ENCODE measurements at places on chromosomes 2 and 18.

- DNase-seq, result no peak
These were observed 135.8 kb downstream of the CABLES1 start for GRCh38 chr18:23270986-23271680.

GRCh38 chr2:16091576-16092282 is 151.4 kb downstream of the MYCN start:
- no peak for DNase-seq

DNA sequence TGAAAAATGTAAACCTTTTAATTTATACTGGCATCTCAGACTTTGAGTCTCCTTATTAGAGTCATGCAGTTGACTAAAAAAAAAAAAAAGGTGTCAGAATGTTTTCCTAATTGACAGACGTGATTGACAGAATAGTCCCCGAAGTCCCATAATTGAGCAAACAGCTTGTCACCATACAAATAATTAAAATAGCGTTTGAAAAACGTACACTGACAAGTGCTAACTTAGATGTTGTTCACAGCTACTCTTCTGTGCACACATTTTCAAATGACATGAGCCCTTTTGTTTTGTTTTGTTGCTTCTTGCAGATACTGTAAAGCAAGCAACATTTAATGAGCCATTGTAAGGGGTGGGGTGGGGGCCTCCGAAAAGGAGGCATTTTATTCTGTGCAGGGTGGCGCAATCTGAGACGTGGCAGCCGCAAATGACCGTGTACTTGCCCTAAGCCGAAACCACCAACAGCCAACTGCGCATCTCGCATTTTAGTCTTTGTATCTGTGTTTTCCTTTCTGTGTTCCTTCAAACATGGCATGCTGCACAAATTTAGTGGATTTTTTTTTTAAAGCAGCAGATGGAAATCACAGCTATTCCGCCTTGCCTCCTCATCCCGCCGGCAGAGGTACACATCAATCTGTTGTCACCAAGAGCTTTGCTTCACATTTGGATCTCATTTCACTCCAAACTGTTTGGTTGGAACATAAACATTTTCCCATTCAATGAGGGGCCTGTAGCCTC is 52.4 kb downstream of the LPIN1 start:
- no peak for DNase-seq

DNA sequence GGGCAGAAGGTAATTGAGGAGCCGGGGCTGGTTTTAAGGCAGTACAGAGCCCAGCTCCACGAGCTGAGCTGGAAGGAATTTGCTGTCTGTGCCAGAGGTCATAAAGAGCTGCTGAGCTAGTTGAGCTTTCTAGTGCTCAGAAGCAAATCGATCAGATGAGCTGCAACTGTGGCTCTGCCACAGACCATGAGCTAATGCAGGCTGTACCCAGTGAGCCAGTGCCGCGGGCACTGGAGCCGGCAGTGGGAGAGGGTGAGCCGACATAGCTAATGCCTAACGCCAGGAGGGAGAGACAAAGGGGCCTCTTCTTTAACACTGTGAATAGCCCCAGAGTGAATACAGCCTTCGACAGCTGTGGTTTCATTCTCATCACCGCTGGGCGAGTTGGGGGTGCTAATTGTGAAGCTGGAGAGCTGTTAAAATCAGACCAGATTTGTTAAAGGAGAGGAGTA is 410.1 kb upstream of the TCF4 start:
- no peak for DNase-seq

- DNase-seq, result no peak
These were observed 49.7 kb downstream of the MTA3 start for GRCh38 chr2:42618116-42618515.

GRCh38 chr2:212237350-212238095 is 301.1 kb downstream of the ERBB4 start:
- DNase-seq, result no peak

- no peak for DNase-seq
These were observed 10.3 kb upstream of the PAPOLG start for GRCh38 chr2:60745761-60746160.

GRCh38 chr2:60934165-60934722 is 52.9 kb downstream of the REL start:
- no peak for DNase-seq

- no peak for DNase-seq
These were observed 225.5 kb downstream of the DYSF start for GRCh38 chr2:71678874-71679273.

DNA sequence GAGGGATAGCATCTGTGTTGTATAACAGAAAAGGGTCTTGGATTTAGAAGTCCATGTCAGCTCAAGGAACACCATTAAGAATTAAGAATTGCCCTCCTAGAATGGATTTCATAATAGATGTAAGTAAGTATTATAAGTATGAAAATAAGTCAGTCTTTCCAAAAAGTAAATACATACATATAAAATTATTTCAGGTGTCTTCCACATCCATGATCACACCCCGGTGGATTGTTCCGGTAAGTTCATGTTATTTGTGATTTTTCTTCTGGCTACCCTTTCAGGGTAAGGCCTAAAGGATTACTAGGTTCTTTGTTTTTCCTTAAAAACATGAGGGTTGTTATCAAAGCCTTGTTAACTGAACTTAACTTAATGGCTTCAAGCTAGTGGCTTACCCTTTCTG is 55.9 kb downstream of the TMEM185B start:
- no peak for DNase-seq

GRCh38 chr2:216881411-216881810 is 21.5 kb upstream of the TNP1 start:
- DNase-seq, result no peak

- no peak for DNase-seq
These were observed 1887.8 kb upstream of the CELF4 start for GRCh38 chr18:39453356-39453755.

GRCh38 chr2:56474412-56475158 is 290.8 kb downstream of the CCDC85A start:
- no peak for DNase-seq

GRCh38 chr2:218260742-218261422 is at the start of gene GPBAR1:
TSS of gene GPBAR1 (plus strand) at chr2:218261015. CDS start at chr2:218262725, 1,710 bp downstream.
- DNase-seq, result no peak

GRCh38 chr2:173891315-173892037 is 73.7 kb downstream of the SP3 start:
- no peak for DNase-seq

DNA sequence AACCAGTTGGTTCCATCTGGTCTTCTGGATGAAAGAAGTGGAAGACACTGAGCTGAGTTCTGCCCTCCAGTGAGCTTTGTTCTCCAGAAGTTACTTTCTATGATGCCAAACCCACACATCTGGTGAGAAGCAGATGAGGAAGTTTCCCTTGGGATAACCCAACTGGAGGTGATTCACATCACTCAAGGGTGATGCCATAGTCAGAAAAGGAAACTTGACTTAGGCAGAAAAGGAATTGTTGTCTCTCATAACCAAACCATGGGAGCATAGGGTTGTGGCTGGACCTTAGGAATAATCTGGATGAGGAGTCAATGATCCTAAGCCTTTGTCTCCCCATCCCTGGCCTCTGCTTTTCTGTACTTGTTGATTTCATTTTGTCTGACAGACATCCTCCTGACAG is 43.7 kb downstream of the CDC42EP3 start:
- DNase-seq, result no peak

DNA sequence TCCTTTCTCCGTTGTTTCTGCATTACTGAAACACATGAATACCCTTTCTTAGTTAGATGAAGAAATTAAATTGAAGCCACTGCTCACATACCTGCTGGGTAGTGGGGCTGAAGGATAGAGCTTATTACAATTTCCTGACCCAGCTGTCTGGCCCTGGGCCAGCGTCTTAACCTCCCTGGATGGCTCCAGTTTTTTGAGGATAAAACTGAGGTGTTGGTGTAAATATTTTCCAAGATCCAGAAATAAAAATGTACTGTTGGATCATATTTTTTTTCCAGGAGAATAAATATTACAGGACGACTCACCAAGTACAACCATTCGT is 3.5 kb downstream of the RNF144A start:
- DNase-seq, result no peak

DNA sequence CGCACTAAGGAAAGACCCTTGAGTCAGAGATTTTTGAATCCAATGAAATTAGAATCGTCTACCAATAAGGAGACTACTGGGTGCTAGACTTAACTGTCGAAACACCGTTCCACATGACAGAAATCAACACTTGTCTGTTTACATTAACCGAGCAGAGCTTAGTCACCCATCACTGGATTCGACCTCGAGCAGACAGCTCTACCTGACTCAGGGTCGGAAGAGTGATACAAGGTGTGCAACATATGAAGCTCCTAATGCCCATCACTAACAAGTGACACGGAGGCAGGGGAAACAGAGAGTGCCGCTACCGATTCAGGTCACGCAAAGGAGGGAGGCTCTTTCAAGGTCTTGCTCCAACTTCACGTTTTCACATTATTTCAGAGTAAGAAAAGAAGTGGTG is 54.2 kb upstream of the FZD5 start:
- DNase-seq, result no peak

DNA sequence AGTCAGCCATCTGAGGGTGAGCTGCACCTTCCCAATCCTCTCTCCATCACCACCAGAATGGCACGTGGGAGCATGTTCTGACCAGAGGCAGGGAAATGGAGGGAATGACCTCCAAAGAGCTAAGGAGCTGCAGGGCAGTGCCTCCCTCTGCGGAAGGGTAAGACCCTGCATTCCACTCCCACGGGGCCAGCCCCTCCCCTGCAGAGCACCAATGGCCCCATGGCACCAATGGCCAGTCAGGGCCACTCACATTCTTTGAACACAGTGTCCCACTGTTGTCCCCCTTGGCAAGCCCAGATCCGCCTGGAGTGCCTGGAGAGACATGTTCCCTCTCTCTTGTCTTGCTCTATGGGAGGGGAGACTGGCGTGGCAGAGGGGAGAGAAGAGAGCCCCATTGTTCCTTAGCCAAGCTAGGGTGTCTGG is 164.4 kb downstream of the TNS1 start:
- no peak for DNase-seq

GRCh38 chr2:213281156-213281555 is 3.1 kb upstream of the SPAG16 start:
- no peak for DNase-seq

DNA sequence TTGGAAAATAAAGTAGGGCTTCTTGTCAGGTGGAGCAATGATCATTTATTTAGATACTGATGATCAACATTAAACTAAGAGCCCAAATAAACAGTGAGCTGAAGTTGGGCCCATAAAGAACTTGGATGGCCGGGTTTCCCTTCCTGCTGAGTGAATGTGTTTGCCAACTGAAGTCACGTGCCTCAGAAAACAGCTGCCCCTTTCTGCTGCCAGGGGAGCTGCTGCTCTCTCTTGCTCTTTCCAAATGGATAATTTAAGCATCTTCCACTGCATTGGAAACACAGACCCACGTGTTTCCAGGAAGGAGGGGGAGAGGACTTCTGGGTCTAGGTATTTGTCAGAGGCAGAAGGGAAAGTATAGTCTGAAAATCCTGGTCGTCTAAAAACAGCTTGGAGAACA is 22.9 kb upstream of the NCKAP5 start:
- DNase-seq, result no peak

DNA sequence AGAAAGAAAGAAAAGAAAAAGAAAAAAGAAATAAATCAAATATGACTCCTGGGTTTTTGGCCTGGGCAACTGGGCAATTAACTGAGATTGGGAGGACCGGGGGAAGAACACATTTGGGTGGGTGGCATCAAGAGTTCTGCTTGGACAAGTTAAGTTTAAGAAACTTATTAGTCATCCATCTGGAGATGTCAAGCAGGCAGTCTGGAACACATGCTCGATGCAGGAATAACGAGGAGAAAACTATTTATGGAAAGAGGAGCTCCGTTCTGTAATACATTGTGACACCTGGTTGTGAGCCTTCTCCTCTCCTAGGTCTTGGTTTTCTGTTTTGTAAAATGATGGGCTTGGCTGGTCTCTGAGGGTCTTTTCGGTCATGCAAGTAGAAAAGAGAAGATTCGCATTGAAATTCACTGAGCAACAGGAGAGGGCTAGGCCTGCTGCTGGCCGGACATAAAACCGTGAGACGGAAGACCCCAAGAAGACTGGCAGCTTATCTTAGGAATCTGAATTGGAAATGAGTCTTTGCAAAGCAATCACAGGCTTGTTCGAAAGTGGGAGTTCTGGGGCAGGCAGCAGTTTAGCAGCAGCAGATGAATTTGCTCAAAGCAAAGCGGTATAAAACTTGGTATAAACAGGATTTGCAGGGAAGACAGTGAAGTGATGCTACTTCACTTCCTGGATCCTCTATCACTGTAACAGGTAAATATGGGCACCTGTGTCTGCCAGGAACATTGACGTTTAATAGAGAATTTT is 51.4 kb downstream of the E2F6 start:
- no peak for DNase-seq

GRCh38 chr18:56999823-57000222 is 147.1 kb upstream of the BOD1L2 start:
- DNase-seq, result no peak

DNA sequence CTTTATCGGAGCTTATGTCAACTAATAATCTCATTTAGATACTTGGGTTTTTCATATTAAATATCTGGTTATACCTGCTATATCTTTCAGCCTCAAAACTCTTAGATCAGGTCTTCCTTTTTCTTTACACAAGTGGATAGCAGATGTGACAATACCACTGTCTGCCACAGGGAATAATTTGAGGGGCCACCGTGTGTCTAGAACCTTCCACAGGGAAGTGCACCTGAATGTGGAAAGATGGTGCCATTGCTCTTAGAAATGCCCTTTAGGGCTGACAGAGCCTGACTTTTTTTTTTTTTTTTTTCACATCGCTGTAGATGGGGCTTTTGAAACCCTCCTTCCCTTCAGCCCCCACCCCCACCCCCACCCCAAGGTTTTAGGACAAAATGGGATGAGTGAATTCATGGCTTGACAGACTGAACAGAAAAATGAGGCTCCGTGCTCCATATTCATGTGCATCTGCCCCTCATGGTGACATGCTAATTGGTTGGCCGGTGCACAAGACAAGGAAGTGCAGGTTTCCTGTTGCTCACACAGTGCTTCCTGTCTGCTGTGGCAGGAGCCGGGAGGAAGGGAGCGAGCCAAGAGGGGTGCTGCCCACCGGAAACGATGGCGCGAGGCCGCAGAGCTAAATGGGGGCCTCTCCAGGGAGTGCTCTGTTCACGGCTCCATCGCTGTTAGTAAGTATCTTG is 246.0 kb downstream of the LDLRAD4 start:
- peak; percentile 71 for DNase-seq

GRCh38 chr18:69948256-69948655 is 583 bp upstream of the CD226 start:
- DNase-seq, result no peak

DNA sequence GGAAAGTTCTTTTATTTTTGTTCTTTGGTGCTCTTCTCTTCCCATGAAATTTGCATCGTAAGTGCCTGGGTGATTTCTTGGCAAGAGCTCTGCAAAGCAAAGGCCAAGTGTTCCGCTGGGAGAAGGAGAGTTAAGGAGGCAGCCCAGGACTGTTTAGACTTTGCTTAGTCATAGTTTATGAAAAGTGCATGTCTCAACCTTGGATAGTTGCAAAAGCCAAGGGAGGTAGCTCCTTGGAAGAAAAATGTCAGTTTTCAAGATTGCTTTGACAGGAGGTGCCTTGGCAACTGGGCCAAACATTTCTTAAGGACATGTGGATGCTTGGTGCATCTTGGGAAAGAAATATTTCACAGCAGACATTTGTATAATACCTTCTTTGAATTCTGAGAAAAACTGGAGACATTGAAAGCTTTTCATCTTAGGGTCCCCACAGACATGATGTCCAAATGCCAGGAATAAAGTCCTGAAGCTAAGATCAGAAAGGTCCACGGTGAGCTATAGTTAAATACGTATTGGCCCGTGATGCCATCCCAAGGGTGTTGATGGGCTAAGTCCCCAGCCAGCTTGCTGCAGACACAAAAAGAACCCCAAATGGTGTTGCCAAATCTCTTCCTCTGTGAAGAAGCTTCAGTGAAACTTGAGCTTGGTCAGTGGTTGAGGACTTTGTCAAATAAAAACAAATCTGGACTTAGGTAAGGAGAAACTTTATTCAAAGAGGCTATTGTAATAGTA is 96.3 kb upstream of the THUMPD2 start:
- no peak for DNase-seq

- DNase-seq, result no peak
These were observed 105.8 kb downstream of the ARHGAP28 start for GRCh38 chr18:6835345-6835744.
